Breast epithelium (tissue), 4 donors: ENCODE measurements at places on chromosomes 13 and 19. TPM values are rescaled to one million over a fixed set of nuclear protein-coding genes. Genes with fewer than 3 reads are reported as not detected.

The CGB1 gene
- total RNA-seq, result not detected

The BCL3 gene
- 34.4 TPM for total RNA-seq

The SLC25A23 gene
- total RNA-seq, result 14.0 TPM

The IL17D gene
- total RNA-seq, result 6.7 TPM

- no peak for DNase-seq
- peak overlapping the region; percentile 35 for H3K4me3 ChIP-seq
Measured at GRCh38 chr19:38389101-38389925, 816 bp downstream of the SPRED3 start.

GRCh38 chr13:112248862-112249592 is 127.1 kb upstream of the SPACA7 start:
- no peaks in the 10 kb centered on the region for H3K27me3 ChIP-seq
- DNase-seq, result no peak
- H3K27ac ChIP-seq, result no peak overlapping the region

GRCh38 chr13:46168341-46168740 is 13.6 kb downstream of the LCP1 start:
- no peaks in the 10 kb centered on the region for H3K36me3 ChIP-seq
- H3K4me1 ChIP-seq, result no peaks in the 10 kb centered on the region

DNA sequence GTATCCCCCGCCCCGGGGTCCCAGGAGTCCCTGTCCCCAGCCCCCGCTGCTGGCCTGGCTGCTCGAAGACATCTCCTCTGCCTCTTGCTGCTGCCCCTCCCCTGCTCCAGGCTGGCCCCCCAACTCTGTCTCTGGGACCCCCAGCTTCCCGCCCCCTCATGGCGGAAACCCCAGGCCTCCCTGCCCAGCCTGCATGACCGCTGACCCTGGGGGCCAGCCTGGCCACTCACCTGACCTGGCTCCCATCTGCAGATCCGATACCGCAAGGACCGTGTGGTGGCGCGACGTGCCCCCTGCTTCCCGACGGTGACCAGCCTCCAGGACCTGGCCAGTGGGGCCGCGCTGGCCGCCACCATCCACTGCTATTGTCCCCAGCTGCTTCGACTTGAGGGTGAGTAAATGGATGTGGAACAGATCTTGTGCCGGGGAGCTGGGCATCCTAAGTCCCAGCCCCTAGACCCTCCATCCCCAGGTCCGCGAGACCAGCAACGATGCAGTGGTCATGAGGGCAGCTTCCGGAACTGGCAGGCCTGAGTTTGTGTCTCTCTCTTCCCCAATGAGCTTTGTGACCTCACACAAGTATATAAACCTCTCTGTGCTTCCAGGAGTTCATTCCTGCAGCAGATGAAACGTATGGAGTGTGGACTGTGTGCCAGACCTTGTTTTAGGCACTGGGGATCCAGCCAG is 12.4 kb downstream of the CAMSAP3 start:
- no peak for DNase-seq
- H3K36me3 ChIP-seq, result no peaks in the 10 kb centered on the region
- no peaks in the 10 kb centered on the region for H3K27me3 ChIP-seq
- no peaks in the 10 kb centered on the region for H3K4me1 ChIP-seq
- no peak overlapping the region for H3K4me3 ChIP-seq
- H3K27ac ChIP-seq, result no peak overlapping the region

DNA sequence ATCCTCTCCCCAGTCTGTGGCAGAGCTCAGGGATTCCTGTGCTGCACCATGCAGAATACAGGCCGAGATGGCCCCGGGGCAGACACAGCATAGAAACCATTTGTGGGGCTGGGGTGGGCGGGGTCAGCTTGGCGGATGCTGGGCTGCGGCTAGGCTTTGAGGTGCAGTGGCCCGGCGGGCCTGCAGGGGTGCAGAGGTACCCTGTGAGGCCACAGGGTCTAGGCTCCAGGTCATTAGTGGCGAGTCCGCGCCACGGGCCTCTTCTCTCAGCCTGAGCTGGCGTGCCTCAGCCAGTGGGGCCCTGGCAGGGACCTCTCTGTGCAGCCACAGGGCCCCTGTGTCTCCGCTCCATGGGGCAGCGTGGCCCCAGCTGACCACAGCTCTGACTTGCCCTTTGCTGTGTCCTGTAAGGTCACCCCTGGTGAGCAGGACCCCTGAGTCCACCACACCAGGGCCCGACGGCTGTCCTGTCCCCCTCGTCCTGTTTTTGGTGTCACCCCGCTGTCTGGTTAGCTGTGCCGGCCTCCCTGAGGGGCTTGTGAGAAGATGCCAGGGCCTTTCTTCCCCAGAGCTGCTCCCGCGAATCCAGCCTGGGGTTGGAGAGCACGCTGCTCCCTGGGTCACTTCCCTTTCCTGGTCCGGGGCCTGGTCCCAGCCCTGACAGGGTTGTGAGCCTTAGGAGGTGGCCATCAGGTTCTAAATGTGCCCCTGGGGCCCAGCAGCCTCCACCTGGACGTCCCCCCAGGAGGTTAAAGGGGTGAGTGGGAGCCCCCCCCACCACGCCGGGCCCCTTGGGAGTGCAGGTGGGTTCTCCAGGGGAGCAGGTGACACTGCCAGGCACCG is 12.1 kb downstream of the KDM4B start:
- peak overlapping the region; percentile 40 for H3K27ac ChIP-seq
- DNase-seq, result no peak
- no peaks in the 10 kb centered on the region for H3K36me3 ChIP-seq
- no peaks in the 10 kb centered on the region for H3K27me3 ChIP-seq
- peaks cover 13% of the 10 kb centered on the region for H3K4me1 ChIP-seq
- no peak overlapping the region for H3K4me3 ChIP-seq
